ENCODE measurements at places on chromosomes 7 and 10.

DNA sequence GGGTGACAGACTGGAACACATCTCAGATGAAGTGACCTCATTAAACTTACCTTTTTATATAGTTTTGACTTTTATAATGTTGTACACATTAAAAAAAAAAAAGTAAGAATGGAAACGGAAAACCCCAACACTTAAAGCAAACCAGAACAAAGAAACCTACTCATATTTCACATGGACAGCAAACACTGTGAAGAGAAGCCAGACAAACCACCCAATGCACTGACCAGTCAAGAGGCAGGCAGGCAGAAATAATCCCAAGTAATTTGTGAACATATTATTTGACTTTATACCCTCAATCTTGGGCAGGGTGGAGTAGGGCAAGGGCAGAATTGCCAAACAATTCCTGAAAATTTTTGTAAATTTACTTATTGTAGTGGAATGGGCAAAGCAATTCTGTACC lies 39.8 kb downstream of the WAPL start:
- DNase-seq: no peak

GRCh38 chr10:4370376-4370775 lies 455.6 kb upstream of the AKR1E2 start:
- no peak for DNase-seq

- no peak for DNase-seq
Measured at GRCh38 chr10:16761300-16761699, 55.9 kb downstream of the RSU1 start.

DNA sequence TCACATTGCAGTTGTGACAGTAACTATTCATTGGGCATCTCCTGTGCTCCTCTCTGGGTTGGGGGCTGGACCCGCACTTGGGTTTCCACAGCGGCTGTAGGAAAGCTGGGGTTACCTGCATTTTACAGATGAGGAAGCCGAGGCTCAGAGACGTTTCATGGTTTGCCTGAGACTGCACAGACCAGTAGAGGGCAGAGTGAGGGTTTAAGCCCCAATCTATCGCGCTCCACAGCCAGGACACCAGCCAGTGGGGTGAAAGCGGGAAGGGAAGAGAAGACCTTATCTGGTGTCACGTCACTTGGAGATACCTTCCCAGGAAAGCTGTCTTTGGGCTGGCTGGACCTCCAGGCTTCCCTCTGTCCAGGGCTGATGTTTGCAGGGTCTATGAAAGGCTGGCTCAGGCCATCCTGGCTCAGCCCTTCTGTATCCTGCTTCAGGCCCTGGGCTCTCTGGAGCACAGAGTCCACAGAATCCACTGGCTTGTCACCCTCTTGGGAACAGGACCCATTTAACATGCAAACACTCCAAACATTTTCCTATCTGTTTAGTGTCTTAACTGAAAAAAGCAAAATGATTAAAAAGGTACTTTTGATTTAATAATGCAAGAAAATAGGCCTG lies 167.7 kb downstream of the EMX2 start:
- DNase-seq: no peak

DNA sequence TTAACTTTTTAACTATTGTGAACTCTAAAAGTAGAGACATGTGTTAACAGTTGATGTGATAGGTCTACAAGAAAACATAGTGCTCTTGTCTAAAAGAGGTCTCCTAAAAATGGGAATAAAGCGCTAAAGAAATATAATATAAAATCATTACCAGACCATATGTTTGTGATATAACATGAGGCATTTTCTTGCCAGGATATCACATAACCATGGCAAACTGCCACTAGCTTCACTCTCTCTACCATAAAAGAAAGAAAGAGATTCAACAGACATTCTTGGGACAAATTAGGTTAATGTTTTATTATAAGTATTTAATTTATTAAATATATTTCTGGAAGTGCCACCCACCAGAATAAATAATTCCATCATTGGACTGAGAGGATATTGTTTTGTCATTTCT lies 115.0 kb downstream of the TMEM26 start:
- no peak for DNase-seq

DNA sequence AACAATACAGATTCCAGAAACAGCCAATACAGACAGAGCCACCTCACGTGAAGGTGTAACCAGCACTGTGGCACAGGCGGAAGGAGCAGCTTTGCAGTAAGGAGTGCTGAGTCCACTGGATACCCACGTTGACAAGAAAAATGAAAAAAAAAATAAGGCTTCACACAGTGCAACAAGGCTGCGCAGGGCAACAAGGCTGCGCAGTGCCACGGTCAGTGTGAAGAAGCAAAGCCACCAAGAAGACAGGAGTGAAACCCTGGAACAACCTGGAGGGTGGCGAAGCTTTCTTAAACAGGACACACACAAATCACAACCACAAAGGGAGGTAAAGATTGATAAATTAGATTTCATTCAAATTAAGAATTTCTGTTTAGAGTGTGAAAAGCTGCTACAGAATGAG lies 204.0 kb downstream of the MAD1L1 start:
- no peak for DNase-seq

- no peak for DNase-seq
Measured at GRCh38 chr10:23540401-23541030, 101.6 kb downstream of the OTUD1 start.

DNA sequence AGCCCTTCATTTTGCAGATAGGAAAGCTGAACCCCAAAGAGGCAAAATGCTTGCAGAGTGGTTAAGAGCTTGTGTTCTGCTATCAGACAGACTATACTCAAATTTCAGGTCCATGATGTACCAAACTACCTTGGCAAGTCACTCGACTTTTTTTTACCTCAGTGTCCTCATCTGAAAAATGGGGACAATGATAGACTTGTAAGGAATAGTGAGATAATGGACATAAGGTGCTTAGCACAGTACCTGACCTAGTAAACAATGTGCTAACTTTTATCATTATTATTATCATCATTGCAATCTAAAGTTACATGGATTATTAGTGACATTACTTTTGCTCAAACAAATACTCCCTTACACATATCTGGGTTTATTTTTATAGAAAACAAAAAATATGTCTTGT lies 79.4 kb upstream of the ARID5B start:
- DNase-seq: no peak

GRCh38 chr7:44068054-44068453 lies 2.7 kb upstream of the PGAM2 start:
- no peak for DNase-seq

DNA sequence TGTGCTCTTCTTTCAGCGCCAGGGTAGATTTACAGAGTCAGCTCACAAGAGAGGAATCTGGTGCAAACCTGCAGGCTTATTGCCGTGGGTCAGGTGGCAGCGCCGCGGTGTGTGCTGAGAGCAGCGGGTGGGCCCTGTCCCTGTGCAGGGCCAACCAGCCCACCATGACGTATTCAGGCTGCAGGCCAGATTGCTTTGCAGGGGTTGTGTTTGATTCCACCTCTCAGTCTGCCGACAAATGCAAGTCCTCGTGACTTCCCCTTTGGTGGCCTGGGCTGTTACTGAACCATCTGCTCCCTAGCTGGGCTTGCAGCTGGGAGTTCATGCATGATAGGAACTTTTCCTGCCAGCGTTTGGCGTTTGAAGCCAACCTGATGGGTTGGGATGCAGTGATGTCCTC lies 66.7 kb upstream of the LEP start:
- no peak for DNase-seq

DNA sequence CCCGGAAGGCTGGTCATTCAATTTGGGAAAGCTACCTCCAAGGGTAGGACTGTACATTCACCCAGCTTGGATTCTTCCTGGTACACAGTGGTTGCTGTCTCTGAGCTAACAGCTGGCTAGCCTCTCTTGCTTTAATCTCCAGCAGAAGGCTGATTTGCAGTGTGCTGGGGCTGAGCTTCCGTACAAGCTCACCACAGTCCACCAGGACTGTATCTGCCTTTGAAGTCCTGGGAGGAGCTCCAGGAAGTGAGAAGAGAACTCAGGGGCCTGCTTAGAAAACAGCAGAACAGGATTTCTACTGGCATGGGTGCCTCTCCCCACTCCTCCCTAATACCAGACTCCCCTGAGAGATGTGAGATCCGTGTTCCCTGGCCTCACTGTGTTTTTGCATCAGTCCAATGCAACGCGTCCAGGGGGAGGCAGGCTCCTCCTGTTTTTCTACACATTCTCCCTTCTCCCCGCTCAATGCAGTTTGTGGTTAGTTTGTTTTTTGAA lies 6.6 kb downstream of the AFAP1L2 start:
- peak; percentile 48 for DNase-seq

DNA sequence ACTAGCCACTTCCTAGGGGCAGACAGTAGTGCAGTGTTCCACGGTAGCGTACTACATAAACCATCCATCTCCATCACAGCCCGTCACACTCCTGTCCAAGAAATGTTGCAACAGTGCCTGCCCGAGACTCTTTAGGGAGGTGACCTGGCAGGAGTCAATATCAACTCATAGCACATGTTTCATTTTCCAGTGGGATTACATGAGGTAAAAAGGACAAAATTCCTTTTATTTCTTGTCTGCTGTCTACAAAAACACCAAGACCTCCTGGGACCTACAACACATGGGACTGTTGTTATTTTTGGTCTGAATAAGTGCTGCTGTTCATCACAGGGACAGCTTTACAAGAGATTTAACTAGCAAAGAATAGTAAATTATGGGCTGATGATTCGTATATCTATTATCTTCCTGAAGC lies 99.9 kb downstream of the MPP7 start:
- DNase-seq: peak; percentile 20

DNA sequence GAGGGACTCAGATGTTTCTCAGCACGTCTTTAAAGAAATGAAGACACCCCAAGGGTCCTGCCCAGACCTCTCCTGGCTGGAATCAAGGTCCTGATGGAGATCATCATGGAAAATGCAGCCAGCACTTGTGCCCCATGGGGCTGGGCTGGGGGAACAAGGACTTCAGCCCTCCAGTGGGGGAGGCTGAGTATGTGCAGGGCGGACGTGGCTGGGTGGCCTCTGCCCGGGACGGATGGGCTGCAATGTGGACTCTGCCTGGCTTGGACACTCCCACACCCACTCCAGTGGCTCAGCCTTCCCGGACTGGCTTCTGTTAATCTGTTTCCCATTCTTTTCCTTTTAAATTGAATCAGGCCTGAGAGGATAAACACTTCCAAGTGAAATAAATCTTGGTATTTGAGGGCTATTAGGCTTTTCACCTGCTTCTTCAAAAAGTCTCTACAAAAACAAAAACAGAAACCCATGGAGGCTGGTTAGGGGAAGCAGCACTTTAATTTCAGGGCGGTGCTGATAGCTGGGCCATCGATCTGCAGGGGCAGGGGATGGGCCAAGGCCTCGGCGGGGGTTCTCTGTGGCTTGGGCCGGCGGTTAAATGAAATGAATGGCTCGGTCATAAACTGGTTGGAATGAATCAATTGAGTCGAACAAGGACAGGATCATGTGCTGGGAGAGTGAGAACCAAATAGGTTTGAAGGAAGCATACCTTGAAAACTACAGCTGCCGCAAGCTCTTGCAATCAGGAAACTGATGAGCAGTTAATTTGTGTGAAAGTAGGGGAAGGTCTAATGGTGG lies 51.4 kb downstream of the ADARB2 start:
- no peak for DNase-seq

DNA sequence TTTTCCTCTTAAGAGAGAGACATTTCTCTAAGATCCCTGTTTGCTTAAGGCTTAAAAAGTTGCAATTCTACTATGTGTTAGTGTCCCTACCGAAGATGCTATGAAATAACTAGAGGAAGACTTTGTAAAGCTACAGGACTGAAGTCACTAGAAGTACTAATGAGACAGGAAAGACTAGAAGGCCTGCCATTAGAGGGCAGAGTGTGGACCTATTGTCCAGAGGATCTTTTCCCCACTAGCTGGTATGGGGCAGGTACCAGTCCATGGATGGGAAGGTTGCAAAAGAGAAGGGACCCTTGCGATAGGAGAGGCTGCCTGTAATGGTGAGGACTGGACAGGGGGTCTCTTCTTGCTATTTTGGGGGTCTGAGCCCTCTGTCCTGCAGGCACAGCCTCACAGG lies 178.1 kb downstream of the TMEM178B start:
- no peak for DNase-seq

DNA sequence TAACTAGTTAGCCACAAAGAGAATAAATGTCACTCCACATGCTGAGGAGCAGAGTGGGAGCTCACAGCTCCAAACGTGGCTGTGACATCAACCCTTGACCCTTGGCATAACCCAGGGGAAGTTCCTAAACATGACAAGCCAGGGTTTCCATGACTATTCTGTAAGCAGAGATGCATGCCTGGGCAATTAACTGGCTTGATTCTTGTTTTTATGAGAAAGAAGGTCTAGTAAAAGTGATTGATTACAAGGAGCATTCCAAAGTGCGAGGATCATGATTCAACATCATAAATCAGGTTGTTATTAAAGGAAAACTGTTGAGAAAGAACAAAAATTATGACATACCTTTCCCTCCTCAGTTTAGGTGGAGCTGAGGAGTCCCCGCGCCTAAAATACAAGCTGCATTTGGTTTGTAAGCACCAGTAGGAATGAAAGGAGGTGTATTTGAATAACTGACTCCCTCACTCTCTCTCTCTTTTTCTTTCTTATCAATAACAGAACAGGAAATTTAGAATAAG lies 108.4 kb downstream of the SFMBT2 start:
- DNase-seq: no peak

DNA sequence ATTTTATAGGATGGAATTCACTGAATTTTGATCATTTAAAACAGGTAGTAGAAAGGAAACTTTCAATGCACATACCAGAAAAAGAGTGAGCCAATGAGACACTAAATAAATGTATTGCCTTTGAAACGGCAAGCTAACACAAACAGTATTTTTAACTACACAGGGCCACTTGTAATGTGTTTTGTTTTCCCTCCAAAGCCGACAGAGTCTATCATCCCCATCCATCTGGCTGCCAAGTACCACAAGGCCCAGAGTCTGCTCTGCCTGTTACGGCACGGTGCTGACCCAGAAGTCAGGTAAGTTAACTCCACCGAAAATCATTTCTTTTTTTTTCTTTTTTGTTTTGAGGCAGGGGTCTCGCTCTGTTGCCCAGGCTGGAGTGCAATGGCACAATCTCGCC lies 1.5 kb downstream of the ANKRD61 start:
- DNase-seq: no peak

- no peak for DNase-seq
Measured at GRCh38 chr10:21655687-21656086, 121.7 kb downstream of the MLLT10 start.

GRCh38 chr10:64873959-64874358 lies 1352.8 kb downstream of the REEP3 start:
- DNase-seq: no peak

- DNase-seq: no peak
Measured at GRCh38 chr7:111653846-111654245, 91.6 kb upstream of the IMMP2L start.

DNA sequence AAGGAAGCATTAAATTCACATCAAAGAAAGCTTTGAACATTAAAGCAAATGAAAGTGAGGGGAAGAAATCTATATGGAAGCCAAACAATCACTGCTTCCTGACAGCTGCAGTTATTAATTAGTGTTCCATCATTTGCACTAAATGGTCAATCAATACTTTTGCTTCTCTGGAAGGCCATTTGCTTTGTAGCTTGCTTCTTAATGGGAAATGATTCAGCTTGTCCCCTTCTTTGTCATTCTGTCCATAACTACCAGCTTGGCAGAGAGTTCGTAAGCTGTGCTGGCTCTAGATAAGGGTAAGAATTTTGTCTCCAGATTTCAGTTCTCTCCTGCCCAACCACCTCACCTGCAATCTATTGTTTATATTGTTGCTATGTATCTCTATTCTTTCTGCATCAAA lies 596.6 kb downstream of the CNTNAP2 start:
- no peak for DNase-seq

- DNase-seq: no peak
Measured at GRCh38 chr10:80122746-80123145, 9.8 kb upstream of the PLAC9 start.

Measured in ovary (tissue), 10 donors.